ENCODE measurements at places on chromosomes 11 and 22.

DNA sequence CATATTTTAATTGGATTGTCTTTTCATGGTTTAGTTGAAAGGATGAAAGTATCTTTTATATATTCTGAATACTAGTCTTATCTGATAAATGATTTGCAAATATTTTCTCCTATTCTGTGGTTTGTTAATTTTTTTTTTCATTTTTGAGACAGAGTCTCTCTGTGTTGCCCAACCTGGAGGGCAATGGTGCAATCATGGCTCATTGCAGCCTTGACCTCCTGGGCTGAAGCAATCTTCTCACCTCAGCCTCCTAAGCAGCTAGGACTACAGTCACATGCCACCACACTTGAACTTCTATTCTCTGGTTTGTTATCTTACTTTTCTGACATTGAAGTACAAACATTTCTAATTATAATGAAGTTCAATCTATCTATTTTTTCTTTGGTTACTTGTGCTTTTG is 30.0 kb upstream of the FAR1 start:
- DNase-seq, result no peak

GRCh38 chr11:66292543-66293332 is 1.0 kb downstream of the TMEM151A start:
- DNase-seq, result no peak

DNA sequence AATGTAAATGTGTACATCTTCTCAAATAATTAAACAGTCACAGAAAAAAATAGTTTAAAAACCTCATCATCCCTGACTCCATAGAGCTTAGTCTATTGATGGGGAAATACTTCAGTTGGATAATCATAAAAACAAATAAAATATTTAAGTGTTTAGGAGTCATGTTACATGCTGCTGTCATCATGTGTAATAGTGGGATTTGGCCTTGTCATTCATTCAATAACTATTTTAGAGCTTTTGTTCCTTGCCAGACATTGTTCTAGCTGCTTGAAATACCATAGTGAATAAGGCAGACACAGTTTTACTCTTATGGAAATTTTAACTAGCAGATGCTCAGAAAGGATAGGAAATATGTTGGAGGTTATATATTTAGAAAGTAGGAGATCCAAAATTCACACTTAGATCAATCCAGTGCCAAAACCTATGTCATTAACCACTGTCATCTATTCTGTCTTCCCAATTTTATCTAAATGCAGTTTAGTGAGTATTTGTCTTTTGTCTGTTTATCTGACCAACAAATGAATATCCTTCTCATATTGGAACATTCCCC is 324.7 kb downstream of the CASP12 start:
- DNase-seq, result no peak

DNA sequence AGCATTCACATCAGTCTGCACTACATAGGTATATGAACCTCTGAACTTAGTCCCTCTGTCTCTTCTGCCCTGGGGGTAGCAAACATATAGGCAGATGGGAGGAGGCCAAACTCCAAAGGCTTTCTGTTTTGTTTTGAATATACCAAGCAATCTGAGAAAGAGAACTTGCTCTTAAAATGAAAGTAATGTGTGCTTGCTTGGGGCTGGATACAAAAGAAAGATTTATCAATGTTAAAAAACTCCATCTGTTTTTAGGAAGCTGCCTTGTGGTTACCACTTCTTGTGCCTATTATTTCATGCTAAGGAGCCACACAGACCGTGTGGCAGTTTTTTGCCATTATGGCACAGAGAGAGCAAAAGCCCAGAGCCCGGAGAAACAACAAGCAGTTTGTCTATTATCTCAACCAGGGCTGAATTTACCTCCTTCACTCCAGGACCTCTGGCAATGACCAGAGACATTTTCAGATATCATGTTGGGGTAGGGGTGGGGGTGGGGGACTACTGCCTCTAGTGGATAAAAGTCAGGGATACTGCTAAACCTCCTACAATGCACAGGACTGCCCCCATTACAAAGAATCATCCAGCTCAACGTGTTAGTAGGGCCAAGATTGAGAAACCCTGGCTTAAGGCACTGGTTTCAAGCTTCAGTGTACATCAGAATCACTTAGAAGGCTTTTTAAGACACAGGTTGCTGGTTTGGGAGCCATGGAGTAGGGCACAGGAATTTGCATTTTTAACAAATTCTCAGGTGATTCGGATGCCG is 124.2 kb downstream of the APIP start:
- no peak for DNase-seq

GRCh38 chr11:86481399-86481798 is 106.7 kb downstream of the CCDC81 start:
- DNase-seq, result no peak

GRCh38 chr11:62269654-62270278 is at the start of gene SCGB2A2:
SCGB2A2 (plus strand) TSS chr11:62270158; CDS start chr11:62270217, 59 bp downstream.
- no peak for DNase-seq

DNA sequence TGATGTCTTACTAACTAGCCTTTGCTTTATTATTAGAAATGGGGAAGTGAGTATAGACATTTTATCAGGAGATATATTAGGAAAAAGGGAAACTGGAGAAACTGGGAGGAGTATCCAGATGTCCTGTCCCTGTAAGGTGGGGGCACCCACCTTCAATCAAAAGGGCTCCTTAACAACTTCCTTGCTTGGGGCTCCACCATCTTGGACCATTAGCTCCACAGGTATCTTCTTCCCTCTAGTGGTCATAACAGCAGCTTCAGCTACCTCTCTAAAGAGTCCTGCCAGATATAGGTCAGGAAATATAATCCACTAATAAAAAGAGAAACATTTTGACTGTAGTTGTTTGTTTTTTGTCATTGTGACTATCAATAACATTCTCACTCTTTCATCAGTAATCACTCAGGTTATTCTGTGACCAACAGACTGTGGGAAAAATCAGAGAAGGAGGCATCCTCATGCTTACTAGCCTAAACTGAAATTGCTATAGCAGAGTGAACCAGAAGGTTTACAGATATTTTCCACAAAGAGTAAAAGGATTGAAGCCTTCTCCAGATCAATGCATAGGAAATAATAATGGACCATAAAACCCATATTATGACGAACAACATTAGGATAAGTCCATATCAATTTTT is 10.4 kb downstream of the OR51B4 start:
- no peak for DNase-seq

DNA sequence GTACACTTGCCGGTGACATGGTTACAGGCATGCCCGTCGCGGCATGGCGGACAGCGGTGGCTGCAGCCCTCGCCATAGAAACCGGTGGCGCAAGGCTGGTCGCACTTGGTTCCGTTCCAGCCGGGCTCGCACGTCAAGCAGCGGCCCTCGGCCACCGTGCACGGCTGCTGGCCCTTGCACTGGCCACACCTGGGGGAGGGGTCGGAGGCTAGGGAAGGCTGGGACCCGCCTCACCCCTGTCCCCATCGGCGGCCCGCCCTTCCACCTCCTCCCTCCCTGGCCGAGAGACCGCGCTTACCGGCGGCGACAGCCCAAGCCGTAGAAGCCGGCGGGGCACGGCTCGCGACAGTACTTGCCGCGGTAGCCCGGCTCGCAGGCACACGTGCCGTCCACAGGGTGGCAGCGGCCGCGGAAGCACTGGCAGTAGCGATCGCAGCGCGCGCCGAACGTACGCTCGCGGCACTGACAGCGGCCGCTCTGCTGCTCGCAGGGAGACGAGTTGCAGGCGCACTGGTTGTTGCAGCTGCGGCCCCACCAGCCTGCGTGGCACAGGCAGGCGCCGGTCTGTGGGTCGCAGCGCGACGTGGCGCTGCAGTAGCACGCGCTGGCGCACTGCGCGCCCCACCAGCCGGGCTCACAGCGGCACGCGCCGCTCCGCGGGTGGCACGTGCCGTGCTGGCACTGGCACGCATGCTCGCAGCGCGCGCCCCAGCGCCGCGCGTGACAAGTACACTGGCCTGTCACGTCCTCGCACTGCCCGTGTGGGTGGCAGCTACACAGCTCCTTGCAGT is 6.7 kb downstream of the SCARF2 start:
- no peak for DNase-seq

- DNase-seq, result no peak
Measured at GRCh38 chr22:21446827-21447690, 20.1 kb upstream of the TMEM191C start.

DNA sequence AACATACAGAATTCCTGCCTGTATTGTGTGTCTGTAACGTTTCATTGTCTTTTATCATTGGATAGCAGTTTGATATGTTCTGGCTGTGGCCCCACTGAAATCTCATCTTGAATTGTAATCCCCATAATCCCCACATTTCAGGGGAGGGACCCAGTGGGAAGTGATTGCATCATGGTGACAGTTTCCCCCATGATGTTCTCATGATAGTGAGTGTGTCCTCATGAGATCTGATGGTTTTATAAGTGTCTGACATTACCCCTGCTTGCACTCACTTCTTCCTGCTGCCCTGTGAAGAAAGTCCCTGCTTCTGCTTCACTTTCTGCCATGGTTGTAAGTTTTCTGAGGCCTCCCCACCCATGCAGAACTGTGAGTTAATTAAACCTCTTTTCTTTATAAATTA is 19.6 kb upstream of the MTMR2 start:
- DNase-seq, result no peak

GRCh38 chr11:69314555-69314954 is 20.6 kb downstream of the MYEOV start:
- DNase-seq, result no peak

DNA sequence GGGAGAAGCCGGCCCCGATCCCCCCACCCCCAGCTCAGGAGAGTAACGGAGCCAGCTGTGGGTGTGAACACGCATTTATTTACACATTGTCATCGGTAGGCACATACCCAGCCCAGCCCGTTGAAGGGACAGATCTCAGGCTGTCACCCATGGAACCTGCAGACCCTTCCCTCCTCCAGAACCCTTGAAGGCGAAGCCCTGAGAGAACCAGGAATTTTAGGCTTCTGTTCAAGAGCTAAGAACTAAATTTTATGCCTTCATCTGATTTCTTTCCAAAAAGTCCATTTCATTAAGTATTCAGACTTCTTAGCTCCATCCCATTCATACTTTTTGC is 379 bp upstream of the BRMS1 start:
- no peak for DNase-seq

DNA sequence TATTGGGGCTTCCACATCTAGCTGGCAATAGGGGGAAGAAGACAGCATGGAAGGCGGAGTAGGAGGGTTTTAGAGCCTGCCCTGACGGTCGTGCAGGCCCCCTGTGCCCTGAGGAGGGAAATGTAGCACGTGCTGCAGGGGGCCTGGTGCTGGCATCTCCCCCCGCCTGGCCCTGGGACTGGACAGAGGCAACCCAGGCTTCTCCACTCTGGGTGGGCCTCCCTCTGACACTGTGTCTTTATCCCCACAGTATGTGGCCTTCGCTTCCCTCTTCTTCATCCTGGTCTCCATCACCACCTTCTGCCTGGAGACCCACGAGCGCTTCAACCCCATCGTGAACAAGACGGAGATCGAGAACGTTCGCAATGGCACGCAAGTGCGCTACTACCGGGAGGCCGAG is 36.8 kb downstream of the KCNC1 start:
- DNase-seq, result no peak

DNA sequence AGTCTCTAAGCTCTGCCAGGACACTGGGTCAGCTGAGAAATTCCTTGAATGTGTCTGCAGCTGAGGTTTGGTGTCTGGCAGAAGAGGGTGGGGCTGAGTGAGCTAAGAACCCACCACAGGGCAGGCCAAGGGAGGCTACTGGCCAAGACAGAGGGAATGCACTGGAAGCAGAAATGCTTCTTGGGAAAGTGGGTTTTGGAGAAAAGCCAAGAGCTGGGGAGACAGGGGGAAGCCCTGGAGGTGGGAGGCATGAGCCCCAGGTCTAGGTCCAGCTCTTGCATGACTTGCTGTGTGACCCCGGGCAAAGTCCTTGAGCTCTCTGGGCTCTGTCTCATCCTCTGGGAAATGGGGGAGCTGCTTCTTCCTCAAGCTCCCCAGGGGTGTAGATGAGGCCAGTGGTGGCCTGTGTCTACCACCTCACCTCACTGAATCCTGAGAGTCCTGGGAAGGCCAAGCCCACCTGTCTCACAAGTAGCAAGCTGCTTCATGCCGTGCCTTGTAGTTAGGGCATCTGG is 2.3 kb downstream of the MMP11 start:
- no peak for DNase-seq

DNA sequence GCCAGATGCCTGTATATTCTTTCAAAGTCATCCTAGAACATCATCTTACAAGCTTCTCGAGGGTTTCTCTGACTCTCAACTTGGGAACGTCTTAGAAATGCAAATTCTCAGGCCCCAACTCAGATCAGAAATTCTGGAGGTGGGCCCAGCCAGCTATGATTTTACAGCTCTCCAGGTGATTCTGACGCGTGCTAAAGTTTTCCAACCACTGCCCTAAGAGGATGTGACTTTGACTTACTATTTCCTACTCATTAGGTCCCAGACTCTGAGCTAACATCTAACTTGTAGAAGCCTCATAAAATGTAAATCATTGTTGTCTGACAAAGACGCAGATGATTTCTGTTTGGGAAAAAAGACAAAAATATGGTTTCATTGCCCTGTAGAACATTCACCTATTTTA is 61.1 kb downstream of the IRAG1 start:
- no peak for DNase-seq

DNA sequence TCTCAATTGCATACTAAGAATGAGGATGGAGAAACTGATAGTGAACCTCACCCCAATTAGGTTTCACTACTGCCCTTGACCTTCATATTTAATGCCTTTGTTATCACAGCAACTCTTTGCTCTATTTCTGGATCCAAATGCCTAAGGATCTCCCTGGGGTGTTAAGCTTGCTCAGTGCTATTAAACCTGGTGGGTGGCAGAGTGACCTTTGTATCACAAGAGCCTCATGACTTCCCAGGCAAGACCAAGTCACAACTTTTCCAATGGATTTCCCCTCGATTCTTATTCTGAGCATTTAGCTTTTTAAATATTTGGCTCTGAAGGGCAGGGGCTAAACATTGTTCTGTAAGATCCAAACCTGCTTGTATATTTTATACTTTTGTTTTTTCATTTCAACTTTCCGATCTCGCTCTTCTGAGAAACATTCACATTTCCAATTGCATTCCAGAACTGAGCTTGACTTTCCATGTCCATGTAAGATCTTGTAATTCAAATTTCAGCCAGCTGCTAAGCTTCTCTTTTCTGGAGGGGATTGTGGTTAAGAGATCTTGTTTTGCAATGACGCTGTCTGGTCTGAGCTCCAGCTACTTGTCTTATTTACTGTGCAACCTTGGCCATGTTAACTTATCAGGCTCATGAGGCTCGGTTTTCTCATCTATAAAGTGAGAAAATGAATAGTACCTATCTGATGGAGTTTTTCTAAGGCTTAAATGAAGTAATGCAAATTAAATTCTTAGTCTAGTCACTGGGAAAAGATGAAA is 6.4 kb upstream of the EHF start:
- DNase-seq, result no peak

DNA sequence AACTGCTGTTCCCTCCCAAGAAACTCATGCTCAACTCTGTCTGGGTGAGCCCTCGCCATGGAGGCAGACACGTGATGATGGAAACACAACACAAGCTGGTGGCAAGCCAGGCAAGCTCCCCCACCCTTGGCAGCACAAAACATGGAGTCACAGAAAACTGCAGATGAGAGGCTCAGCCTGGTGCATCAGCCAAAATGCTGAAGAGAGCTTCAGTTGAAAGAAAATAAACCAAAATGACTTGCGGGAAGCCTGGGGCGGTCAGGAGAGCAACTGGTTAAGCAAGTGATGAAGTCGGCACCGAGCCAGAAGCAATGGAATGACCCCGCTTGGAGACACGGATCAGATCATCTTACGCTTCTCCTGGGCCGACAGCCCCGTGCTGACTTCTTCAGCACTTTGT is 68.3 kb downstream of the C11orf58 start:
- DNase-seq, result no peak
